ENCODE measurements at places on chromosomes 12 and 14.

DNA sequence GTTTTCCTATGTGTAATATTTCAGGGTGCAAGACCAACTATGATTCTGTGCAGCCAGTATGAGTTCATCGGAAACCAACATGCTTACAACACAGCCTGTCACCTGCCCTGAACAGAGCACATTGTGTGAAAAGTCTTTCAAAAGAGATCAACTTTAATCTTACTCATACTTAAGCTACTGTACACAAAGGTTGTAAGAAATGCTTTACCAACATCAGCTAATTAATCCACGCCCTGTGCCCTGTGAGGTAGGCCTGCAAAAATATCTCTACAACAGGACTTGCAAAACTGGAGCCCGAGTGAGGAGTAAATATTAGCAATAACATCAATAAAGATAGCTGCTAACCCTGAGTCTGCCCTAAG, 15.1 kb downstream of the APPL2 start:
- DNase-seq = no peak

GRCh38 chr14:73771848-73772638, 57.9 kb upstream of the PNMA1 start:
- DNase-seq = peak; percentile 41

- DNase-seq = peak; percentile 55
These were observed 57.8 kb upstream of the ZDHHC17 start for GRCh38 chr12:76706101-76706500.

GRCh38 chr14:99791476-99792209, 1.6 kb upstream of the EML1 start:
- no peak for DNase-seq

DNA sequence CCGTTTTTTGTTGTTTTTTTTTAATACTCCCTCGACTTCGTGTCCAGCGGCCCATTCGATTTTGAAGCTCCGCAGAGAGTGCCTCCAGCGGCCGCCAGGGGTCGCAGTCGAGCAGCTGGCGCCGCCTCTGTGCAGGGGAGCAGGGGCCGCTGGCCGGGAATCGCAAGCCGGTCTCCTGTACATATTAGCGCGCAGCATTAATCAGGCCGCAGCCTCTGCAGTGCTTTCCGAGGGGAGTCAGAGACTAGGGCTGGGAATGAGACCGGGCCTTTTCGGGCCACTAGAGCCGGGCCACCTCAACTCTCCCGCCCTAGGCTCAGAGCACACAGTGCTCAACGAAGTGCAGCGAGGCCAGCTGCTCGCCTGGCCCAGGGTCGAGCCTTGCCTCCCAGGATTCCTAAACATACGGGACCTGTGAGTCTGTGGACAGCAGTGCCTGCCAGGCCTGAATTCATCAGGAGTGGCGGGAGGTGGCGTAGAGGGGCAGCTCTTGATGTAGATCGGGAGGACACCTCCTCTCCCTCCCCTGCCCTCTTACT, 81.8 kb downstream of the EMP1 start:
- DNase-seq = peak; percentile 69

DNA sequence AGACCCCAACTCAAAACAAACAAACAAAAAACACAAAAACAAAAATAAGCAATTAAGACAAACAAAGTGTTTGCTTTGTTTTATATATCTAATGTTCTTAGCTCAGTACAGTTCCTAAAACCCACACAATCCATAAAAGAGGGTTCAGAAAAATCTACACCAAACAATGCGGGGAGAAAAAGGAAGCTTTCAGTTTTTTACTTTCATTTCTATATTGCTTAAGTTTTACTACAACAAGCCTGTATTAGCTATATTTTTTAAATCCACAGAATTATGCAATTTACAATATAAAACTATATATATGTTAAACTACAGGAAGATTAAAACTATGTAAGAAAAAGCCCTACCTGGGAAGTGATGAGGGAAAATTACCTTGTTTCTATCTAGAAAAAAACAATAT, 41.4 kb downstream of the CLIP1 start:
- DNase-seq = no peak

DNA sequence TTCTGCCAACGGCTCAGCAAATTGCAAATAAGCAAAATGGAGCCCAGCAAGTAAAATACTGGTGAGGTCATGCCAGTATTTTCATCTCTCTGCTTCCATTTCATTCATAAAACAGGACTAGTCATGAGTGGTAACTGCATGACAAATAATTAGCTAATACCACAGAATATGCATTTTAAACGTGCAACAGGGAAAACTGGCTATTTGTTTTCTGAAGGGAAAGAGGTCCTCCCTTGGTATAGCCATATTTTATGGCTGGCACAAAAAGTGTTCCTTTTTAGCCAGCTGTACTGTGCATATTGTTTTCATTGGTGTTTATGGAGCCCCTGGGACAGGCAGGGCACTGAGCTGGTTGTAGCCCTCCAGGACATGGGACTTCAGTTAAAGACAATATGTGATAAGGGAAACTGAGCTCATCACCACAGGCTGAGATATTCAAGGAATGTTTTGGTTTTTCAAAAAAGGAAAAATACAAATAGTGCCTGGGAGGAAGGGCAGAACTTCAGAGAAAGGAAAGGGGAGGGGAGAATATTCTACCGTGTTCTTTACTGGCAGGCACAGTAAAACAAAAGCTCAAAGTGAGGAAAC, 26.1 kb upstream of the FOXN3 start:
- DNase-seq = peak; percentile 40

GRCh38 chr12:109345428-109345827, 2.3 kb upstream of the MYO1H start:
- no peak for DNase-seq

GRCh38 chr12:21472197-21472823, 29.1 kb downstream of the RECQL start:
- DNase-seq = no peak

DNA sequence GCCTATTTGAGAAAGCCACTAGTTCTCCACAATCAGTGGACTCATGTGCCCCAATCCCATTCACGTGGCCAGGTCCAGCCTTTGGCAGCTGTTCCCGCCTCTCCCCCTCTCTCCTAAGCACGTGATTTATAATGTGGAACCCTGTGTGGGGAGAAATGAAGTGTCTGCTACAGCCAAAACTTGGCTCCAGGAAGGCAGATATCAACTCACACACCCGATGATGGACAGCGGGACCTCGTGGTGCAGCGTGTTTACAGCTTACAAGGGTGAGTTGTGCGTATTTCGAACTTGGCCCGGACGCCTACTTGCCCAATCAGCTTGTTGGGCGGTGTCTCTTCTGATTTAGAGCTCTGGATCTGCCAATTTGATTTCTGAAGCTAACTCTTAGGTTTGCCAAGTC, 38.1 kb upstream of the FAM181A start:
- DNase-seq = no peak

DNA sequence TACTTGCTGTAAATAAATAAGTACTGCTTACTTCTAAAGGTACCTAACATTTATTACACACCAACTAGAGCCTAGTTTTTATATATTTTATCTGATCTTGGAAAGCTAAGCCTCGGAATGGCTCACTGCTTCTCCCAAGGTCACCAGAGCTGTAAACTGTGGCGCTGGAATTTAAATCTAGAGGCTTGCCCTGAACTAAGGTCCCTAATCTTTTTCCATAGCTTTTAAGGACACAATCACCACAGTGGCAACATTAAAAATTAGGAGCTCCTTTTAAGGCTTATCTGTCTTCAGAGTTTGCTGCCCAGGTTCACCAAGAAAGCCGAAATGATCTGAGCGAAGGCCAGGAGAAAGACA, 670 bp downstream of the CCNB1IP1 start:
- peak; percentile 1 for DNase-seq

DNA sequence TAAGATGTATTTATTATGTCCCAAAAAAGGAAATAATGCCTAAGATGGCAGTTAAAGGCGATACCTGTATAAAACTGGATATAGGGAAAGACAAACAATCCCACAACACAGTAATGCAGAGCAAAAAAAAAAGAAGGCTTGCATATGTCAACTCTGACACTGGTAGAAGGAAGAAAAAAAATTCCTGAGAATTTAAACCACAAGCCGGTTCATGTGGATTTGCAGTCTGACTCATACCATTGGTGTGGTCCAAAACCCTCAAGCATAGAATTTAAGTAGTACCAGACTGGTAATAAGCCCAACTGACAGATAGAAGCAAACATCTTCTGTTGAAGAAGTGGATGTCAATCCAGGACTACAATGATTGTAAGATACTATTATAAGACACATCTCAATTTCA, 7.2 kb downstream of the DNAI7 start:
- peak; percentile 94 for DNase-seq

DNA sequence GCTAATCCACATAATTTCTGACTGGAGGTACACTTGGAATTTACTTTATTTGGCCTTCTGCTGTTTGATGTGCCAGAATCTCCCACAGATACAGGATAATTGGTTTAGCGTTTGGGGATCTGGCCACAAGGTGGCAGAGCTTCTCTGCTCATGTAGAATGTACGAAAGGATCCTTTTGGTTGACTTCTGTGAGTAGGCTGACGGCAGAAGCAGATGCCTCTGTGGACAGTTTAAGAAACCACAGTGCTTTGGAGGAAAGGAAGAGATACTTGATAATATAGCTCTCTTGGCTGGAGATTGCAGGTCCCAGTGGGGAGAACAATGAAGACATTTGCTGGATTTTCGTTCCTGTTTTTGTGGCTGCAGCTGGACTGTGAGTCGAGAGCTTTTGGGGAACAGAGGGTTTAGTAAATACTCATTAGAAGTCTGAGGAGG, 75.3 kb upstream of the OR4E1 start:
- DNase-seq = peak; percentile 2

- DNase-seq = no peak
These were observed 337.1 kb downstream of the TMEM121 start for GRCh38 chr14:105863296-105864108.

DNA sequence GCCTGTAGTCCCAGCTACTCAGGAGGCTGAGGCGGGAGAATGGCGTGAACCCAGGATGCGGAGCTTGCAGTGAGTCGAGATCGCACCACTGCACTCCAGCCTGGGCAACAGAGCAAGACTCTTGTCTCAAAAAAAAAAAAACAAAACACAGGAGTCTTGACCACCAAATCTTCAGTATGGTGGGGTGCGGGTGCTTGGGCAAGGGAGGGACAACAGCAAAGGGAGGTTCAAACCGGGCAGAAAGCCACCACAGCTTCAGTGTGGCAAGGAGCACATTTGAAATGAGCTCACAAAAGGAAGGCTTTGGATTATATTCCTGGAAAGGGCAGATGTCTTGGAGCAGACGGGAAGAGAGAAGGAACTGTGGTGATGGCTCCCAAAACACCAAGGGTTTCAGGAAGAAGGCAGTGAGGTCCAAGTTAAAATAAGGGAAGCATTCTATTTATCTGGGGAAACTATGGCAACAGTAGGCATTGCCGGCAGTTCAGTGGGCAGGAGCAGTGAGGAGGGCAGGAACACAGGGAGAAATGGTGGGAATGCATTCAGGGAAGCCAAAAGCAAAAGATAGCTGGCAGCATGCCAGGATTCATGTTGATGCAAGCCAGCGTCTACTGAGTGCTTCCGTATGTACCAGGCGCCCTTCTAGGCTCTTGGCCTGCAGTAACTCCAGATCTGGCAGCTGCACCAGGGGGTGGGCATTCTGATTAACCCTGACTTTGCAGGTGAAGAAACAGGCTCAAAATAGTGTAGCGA, 51.0 kb upstream of the SRSF5 start:
- peak; percentile 77 for DNase-seq

GRCh38 chr12:29149691-29150281, 708 bp downstream of the FAR2 start:
- DNase-seq = no peak

DNA sequence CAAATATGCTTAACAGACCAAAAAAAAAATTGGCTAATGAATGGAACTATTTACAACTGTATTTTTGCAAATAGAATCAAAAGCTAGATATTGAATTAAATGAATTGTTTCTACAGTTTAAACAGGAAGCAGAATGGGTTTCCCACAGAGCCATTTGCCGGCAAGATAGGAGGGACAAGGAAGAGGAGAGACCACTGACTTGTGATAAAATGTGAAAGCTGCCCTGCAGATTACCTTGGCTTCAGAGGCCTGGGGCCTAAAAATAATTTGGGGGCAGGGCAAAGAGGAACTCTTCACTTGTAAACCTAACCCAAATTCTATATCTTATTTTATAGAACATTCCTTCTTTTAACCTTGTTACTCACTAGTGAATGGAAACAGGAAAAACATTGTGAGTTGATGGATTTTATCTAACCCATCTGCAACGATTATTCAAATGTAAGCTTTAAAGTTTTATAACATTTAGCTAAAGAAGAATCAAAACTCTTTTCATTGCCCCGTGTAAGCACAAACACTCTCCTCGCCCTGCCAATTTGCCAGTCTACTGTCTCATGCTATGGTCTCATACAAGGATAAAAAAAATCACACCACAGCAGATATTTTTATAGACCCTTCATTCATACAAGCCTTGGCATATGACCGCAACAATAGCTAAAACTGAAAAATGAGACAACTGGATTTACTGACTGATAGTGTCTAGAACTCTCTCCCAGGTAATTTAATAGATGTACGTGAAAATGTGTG, 49.5 kb upstream of the MDM1 start:
- DNase-seq = no peak

- DNase-seq = no peak
These were observed 23.1 kb upstream of the PWP1 start for GRCh38 chr12:107662484-107662883.

GRCh38 chr12:87200289-87200979, 828.8 kb downstream of the C12orf50 start:
- DNase-seq = no peak

- DNase-seq = peak; percentile 9
These were observed 185.9 kb downstream of the MED13L start for GRCh38 chr12:116091579-116091978.

DNA sequence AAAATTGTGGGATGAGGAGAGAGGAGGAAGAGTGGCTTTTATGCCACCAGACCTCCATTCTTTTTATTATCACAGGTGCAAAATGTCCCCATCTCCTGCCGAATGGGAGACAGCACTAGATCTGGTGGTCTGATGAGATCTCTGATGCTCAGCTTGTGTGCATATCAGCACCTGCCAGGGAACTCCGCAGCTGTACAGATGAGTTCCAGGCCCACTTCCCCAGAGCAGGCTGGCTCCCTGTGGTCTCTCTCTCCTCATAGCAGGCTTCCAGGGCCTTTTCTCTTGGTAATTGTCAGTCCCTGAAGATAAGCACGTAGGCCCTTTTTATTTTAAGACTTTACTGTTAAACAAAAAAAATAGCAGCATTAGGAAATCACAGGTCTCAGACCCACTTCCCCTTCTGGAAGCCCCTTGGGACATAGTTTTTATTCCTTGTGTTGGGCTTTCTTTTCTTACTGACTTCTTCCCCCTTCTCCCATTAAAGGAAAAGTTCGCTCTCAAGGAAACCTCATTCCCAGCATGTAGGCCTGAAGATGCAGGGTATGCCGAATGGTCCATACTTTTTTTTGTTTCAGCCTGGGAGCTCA, 4.5 kb upstream of the TBC1D30 start:
- no peak for DNase-seq

GRCh38 chr12:85955127-85955526, 81.0 kb downstream of the NTS start:
- DNase-seq = peak; percentile 6

DNA sequence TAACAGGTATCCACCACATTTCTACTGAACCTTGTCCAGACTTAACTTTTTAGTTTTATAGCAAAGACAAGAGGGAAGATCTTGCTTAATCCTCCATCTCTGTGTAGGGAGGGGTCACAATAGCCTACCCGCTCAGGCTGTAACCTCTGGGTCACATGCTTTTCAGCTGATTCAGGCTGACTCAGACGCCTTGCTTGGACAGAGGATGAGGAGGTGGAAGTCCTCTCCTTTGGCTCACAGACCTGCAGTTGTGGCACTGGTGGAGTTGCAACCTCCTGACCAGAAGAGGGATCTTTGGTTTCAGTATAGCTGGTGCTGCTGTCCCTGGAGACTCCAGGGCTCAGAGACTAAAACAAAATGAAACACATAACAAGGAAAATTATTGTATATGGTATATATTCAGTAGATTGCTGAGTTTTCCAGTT, 16.2 kb downstream of the ACIN1 start:
- peak; percentile 82 for DNase-seq

GRCh38 chr14:50820786-50821509, 10.0 kb downstream of the NIN start:
- no peak for DNase-seq

Data from fibroblast of skin of abdomen (primary cell).